ENCODE measurements at places on chromosomes 7 and 10.

DNA sequence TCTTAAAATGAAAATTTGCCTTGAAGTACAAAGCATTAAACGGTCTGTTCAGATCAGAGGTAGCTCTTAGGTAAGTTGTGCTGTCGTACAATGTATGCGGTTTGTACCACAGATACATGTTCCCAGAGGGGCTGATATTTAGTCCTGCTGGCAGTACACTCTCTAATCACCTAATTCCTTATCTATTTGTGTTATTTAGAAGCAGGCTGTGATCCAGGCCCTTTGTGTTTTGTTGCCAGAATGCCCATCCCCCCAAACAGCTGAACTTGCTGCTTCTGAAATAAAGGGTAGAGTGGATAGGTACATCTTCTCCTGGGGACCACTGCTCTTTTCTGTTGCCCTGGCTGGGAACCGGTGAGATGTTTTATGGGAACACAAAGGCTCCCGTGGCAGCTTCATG lies 84.5 kb downstream of the SND1 start:
- DNase-seq, result no peak

- DNase-seq, result no peak
Measured at GRCh38 chr10:117751259-117751658, 208.7 kb downstream of the EMX2 start.

DNA sequence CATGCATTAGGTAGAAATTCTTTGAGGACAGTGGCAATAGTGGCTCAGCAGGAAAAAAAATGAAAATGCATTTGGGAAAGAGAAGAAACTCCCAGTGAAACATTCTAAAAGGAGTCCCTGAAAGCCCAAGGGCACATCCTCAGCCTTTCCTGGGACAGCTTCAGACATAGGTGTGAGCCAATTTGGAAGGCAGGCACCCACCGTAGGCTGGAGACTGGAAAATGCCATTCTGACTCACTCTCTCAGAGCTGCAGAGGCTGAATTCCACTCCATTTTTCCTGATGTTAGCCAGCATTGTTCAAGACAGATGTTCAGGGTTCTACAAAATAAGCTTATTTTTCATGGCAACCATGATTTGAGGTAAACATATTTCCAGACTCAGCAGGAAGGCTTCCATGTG lies 379.0 kb upstream of the FZD8 start:
- DNase-seq, result no peak

- DNase-seq, result no peak
Measured at GRCh38 chr10:126521399-126521798, 133.1 kb upstream of the ADAM12 start.

DNA sequence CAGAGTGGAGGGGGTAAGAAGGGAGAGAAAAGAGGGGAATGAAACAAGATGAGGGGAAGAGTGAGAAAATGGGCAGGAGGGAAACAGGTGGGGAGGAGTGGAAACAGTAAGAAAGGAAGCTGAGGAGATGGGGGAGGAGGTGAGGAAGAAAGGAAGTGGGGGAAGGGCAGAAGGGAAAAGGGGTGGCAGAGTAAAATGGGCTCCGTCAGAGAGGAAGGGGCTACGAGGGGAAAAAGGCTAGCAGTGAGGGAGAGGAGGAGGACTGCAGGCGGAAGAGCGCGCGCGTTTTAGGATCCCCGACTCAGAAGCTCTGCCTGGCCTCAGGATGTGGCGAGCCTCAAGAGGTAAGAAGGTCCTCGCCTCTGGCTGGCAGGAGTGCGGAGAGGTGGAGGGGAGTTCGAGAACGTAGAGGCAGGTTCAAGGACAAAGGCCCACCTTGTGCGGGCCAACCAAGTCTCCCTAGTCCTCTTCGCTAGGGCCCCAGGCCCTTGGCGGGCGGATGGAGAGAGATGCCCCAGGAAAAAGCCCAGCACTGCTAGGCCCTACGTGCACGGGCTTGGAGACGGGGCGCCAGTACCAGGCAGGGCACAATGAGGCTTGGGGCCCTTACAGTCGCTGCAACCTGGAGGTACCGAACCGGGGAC lies 5.8 kb upstream of the NKX2-3 start:
- DNase-seq, result no peak

DNA sequence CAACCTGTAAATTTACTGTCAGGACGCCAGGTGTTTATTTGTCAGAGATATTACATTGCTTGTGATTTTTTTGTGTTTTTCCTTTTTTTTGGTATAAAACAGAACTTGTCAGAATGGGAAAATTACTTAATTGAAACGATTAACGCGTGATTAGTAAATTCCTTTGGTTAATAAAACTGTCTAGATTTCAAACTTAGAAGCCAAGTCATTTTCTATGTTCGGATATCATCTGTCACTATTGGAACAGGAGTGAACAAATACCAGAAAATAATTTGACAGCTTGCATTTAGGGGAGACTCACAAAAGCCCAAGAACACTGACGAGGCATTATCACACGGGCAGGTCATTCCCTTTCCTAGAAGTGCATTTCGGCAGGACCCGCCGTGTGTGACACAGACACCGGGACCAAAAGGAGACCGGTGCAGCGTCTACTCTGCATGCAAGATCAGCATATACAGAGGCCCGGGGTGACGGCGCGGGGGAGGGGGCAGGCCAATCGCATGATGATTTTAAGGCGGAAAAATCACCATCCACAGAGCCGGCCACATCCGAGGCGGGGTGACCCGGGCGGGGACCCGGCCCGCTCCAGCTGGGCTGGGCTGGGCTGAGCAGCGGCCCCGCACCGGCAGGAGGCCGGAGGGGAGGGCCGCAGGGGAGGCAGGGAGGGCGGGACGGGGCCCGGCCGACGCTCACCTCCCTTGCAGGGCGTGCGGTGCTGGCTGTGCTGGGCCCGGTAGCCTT lies 841 bp downstream of the GLUD1 start:
- DNase-seq, result peak; percentile 62

- DNase-seq, result no peak
Measured at GRCh38 chr7:98753176-98753575, 116.6 kb downstream of the TMEM130 start.

GRCh38 chr10:73649876-73650536 lies 5.8 kb downstream of the SYNPO2L start:
- peak; percentile 26 for DNase-seq

GRCh38 chr7:16509829-16510228 lies 16.8 kb upstream of the LRRC72 start:
- DNase-seq, result no peak
